NCI-H524 treated with DMSO at 0.1 percent for 48 hours (cell line): ENCODE measurements at places on chromosomes 6 and 20.

DNA sequence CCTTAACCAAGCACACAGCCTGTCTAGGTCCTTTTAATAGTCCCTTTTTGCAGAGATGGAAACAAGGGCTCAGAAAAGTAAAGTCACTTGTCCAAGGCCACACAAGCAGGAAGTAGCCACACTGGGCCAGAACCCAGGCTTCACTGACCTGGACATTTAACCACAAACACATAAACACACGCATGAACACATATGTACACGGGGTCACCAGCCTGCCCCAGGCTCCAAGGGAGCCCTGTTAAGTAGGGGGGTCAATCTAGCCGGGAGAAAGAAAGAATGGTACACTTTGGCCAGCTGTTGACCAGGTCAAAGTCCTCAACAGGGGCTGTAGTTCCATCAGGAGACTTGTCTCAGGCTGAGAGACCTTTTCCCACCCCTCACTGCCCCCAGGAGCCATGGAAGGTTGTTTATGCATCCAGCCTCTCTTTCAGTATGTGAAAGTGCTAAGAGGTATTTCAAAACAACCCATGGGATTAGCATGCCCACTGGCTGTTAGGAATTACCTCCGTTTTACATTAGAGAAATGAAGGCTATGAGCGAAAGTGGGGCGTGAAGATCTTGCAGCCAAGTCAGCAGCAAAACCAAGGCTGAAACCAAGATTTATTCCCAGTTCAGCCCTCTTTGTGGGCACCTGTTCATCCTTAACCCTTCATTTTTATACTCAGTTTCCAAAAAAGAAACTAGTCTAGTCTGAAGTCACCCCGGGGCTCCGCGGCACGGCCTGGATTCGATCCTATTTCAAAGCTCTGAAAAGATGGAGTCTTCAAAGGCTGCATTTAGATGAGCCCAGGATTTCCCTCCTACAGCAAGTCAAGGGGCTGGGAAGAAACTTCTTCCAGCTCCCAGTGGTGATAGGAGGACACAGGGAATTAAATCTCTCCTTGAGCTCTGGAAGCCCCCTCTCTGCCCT, 9.8 kb downstream of the SDC4 start:
- no peak for DNase-seq

DNA sequence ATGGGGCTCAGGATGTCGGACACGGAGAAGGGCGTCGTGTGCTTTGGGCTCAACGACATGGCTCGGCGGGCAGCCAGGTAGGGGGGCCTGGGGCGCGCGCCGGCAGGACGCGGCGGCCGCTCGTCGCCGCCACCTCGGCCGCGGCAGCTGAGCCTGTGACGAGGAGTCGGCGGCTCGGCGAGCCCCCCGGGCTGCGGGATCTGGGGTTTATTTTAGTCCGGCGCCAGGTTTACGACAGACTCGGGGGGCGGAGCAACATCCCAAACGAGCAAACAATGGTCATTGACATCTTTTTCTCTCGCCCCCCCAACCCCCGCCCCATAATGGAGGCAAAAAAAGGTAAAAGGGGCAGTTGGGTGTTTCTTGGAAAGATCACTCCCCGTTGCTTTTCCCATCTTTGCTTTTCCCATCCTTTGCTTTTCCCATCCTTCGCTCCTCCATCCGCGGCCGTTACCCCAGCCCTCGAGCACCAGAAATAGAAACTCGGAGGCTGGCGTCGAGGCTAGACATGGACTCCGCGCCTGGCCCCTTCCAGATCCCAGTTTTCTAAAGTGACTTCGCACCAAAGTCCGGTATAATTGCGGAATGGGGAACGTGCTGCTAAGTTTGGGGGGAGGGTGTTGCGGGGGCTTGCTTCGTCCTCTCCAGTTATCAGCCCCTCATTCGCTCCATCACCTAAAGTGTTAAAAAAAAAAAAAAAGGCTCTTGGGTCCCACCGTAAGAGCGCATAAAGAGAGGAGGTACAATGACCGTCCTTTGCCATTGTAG, at the start of gene NKX2-4:
TSS of gene NKX2-4 (minus strand) at position 186 of the 768 bp plus-strand sequence. CDS start at position 59, 127 bp downstream.
- no peak for DNase-seq

- DNase-seq: no peak
These were observed 280.5 kb downstream of the CLVS2 start for GRCh38 chr6:123276546-123276980.

DNA sequence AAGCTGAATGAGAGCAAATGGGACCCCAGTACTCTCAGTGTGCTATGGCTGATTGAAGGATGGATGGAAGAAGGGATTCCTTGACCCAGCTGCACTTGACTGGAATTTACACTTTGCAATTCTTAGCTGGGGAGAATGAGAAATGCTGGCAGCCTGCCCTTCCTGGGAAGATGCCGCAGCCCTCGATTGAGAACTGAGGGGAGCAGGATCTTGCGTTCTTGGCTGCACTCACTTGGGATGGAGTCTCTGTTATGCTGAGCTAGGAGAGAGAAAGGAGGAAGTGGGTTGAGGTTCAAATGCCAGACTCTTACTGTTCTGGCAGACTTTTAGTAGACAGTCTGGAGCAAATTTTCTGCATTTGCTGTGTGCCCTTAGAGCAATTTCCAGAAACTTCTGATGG, 221.2 kb downstream of the FNDC1 start:
- no peak for DNase-seq

- no peak for DNase-seq
These were observed 31.1 kb downstream of the RNF217 start for GRCh38 chr6:124993327-124993726.

- DNase-seq: no peak
These were observed 138.9 kb downstream of the ADGRG6 start for GRCh38 chr6:142440600-142441293.

GRCh38 chr20:40241596-40242343, 447.3 kb downstream of the MAFB start:
- no peak for DNase-seq

- no peak for DNase-seq
These were observed 145.7 kb downstream of the BMP5 start for GRCh38 chr6:55729665-55730064.

GRCh38 chr6:35698858-35699257, 10.1 kb upstream of the FKBP5 start:
- DNase-seq: no peak

DNA sequence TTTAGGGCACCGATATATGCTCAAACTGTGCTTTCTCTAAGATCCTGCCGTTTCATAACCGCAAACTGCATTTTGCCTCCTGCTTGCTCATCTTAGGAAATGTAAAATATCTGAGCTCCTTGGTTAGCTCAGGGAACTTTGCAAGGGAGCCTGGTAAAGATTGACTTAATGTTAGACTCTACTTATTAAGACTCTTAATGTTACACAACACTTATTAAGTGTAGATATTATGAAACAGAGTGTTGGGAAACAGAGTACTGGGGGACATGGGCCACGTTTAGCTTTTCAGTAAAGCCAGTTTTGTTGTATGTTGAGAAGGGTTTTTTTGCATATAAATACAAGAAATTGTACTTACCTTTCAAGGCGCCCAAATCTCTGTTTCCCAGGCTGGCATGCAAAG, 1.9 kb downstream of the LTV1 start:
- no peak for DNase-seq

- no peak for DNase-seq
These were observed 719 bp downstream of the SMPD2 start for GRCh38 chr6:109441069-109441816.

DNA sequence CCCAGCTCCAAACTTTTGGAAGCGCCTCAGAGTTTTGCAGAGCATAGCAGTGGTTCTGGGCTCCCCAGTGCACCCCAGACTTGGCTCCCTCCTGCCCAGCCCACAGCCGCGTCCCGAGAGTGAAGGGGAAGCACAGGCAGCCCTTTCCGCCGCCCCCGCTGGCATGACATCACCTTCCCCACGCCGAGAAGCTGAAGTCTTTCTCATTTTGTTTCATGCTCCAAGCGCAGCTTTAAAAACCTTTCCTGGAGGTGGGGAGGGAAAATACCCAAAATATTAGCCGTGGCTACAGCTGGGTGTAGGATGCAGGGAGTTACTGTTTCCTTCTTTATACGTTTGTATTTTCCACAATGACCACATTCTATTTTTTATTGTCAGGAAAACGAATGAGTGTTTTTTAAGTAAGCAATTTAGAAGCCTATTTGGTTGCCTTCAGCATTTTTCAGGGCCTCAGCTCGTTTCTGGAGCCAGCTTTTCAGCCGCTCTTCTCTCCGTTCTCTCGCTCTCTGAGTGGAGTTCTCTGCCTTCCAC, 72.9 kb downstream of the SNX5 start:
- DNase-seq: no peak

- no peak for DNase-seq
These were observed 31.9 kb downstream of the GMPR start for GRCh38 chr6:16270178-16270794.

DNA sequence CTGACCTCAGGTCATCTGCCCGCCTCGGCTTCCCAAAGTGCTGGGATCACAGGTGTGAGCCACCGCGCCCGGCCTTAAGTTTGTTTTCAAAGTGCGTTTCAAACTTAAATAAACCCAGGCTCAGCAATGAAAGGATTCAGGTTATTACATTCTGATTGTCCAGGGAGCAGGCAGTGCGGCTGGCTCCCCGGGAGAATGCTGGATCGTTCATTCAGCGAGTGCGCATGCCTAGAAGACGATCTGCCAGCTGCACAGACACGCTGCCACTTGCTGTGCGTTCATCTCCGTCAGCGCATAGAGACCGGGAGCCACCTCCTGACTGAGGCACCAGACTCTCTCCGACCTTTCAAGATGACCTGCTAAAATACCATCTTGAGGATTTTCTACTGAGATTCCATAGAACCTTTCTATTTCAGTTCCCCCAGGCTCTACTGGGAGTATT, 163.9 kb upstream of the ZNF217 start:
- no peak for DNase-seq

GRCh38 chr20:38373231-38373867, 27.1 kb downstream of the LBP start:
- DNase-seq: no peak

- DNase-seq: no peak
These were observed 511.3 kb downstream of the PHF3 start for GRCh38 chr6:64146876-64147275.

DNA sequence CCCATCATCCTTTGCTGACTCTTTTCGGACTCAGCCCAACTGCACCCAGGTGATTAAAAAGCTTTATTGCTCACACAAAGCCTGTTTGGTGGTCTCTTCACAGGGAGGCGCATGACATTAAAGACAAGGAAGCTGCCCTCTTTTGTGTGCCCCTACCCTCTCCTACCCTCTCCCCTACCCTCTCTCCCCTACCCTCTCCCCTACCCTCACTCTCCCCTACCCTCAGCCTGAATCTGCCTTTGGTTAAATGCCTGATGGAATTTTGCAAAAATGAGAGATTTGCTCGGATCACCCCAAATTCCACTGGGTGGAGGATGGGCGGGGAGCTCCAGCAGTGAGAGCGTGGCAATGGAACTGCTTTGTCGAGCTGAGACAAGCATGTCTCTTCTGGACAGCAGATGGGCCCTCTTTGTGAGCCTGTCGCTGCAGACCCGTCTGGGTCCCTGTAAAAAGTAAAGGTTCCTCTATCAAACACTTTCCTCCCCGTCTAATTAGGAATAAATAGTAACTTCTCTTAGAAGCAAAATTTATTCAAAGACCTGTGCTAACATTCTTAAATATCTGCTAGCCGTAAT, 76.4 kb upstream of the MLN start:
- DNase-seq: no peak

DNA sequence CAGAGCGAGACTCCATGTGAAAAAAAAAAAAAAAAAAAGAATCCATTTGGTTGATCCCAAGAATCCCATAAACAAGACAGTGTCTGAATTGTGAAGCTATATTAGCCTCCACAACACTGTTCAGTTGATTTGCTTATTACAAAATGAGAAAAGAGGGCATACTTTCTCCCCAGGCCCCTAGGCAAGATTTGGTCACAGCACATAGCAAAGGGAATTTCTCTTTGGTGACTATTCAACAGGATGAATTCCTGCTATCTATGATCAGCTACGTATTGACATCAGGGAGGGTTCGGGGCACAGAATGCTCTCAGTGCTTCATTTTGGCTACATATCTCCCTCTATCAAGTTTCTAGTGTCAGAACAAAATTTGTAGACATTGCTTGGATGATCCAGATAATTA, 20.2 kb upstream of the SLC22A3 start:
- no peak for DNase-seq
